ENCODE measurements at places on chromosomes 4 and X.

GRCh38 chr4:5676763-5677162 is 31.6 kb downstream of the EVC2 start:
- no peak overlapping the region for H3K27ac ChIP-seq
- no peak for DNase-seq
- H3K36me3 ChIP-seq = no peaks in the 10 kb centered on the region
- no peak overlapping the region for H3K4me3 ChIP-seq

DNA sequence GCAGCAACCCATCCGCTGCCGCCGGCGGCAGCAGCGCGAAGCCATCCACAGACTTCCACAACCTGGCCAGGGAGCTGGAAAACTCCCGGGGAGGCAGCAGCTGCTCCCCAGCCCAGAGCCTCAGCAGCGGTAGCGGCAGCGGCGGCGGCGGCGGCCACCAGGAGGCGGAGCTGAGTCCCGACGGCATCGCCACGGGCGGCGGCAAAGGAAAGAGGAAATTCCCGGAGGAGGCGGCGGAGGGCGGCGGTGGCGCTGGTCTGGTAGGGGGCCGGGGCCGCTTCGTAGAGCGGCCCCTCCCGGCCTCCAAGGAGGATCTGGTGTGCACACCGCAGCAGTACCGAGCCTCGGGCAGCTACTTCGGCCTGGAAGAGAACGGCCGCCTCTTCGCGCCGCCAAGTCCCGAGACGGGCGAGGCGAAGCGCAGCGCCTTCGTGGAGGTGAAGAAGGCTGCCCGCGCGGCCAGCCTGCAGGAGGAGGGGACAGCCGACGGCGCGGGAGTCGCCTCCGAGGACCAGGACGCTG is 4.9 kb downstream of the PRDM8 start:
- DNase-seq = peak; percentile 88
- peak overlapping the region; percentile 72 for H3K27ac ChIP-seq
- H3K27me3 ChIP-seq = no peaks in the 10 kb centered on the region
- H3K36me3 ChIP-seq = no peaks in the 10 kb centered on the region

GRCh38 chr4:35250761-35251160 is 993.6 kb downstream of the ARAP2 start:
- no peak overlapping the region for H3K27ac ChIP-seq
- H3K36me3 ChIP-seq = no peaks in the 10 kb centered on the region
- no peaks in the 10 kb centered on the region for H3K4me1 ChIP-seq
- no peak overlapping the region for H3K4me3 ChIP-seq
- DNase-seq = no peak

- H3K4me3 ChIP-seq = no peak overlapping the region
Measured at GRCh38 chrX:145823132-145823531, 5.5 kb downstream of the SLITRK2 start.

- H3K4me3 ChIP-seq = no peak overlapping the region
- H3K36me3 ChIP-seq = no peaks in the 10 kb centered on the region
- no peaks in the 10 kb centered on the region for H3K4me1 ChIP-seq
- DNase-seq = no peak
- H3K27me3 ChIP-seq = no peaks in the 10 kb centered on the region
Measured at GRCh38 chrX:53481816-53482465, 47.8 kb upstream of the HSD17B10 start.

DNA sequence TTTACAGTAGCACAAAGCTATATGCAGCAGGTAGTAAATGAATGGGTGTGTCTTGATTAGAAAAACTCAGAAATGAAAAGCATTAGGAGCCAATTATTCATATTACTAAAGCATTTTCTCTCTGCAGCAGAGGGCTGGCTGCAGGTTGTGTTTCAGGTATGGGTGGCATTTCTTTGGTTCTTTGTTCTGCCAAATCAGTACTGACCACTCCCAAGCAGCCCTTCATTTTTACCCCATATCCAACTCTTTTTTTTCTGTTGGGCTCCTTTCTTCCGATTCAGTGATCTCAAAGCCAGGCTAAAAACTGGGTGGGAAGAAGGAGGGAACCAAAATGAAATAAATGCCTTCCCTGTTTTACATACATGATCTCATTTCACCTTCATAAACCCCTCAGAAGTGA is 162.3 kb downstream of the SPRY1 start:
- H3K27me3 ChIP-seq = no peaks in the 10 kb centered on the region
- H3K4me3 ChIP-seq = no peak overlapping the region
- no peak overlapping the region for H3K27ac ChIP-seq
- peaks cover 12% of the 10 kb centered on the region for H3K4me1 ChIP-seq

GRCh38 chr4:15078682-15079642 is 76.7 kb downstream of the CPEB2 start:
- H3K27ac ChIP-seq = no peak overlapping the region
- no peak for DNase-seq
- peaks cover 3% of the 10 kb centered on the region for H3K27me3 ChIP-seq
- H3K4me1 ChIP-seq = no peaks in the 10 kb centered on the region
- no peak overlapping the region for H3K4me3 ChIP-seq

- no peak overlapping the region for H3K27ac ChIP-seq
- DNase-seq = no peak
- no peak overlapping the region for H3K4me3 ChIP-seq
- peaks cover 2% of the 10 kb centered on the region for H3K4me1 ChIP-seq
Measured at GRCh38 chrX:110143454-110144210, 140.7 kb downstream of the TMEM164 start.

- H3K27me3 ChIP-seq = no peaks in the 10 kb centered on the region
- no peaks in the 10 kb centered on the region for H3K36me3 ChIP-seq
- no peak for DNase-seq
- H3K4me3 ChIP-seq = no peak overlapping the region
- H3K27ac ChIP-seq = no peak overlapping the region
- H3K4me1 ChIP-seq = no peaks in the 10 kb centered on the region
Measured at GRCh38 chr4:187065396-187065795, 341.7 kb upstream of the FAT1 start.

DNA sequence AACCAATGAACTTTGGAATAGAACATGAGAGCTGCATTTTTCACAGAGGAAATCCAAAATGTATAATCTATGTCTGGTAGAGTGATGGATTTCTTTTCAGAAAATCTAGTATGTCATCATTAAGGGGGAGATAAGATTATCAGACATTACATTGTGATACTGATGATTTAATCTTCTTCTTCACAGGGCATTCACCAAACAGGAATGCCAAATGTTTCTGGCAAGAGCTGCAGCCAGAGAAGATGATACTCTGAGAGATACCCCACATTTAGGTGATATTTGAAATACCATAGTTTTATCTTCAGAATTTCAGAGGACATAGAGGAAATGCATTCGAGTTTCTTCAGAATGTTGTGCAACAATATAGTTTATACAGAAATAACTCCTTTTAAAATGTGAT is 1523.7 kb upstream of the ADGRL3 start:
- no peaks in the 10 kb centered on the region for H3K4me1 ChIP-seq
- H3K27me3 ChIP-seq = no peaks in the 10 kb centered on the region
- H3K27ac ChIP-seq = no peak overlapping the region
- DNase-seq = no peak
- no peak overlapping the region for H3K4me3 ChIP-seq
- H3K36me3 ChIP-seq = no peaks in the 10 kb centered on the region

DNA sequence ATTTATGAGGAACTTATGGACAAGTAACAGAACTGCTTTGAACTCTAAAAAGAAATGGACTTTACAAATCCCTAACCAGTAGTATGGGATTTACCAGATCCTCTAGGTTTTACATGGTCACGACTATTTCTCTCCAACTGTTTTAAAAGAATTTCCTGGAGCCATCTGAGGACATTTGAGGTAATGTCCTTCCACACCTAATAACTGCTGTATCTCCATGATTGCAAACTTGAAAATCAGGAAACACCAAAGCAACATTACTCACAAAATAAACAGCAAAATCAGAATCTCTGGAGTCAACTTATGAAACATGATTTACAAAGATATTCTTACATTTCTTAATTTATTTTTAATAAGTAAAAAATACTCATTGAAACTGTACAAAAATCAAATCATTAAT is 58.0 kb downstream of the STAP1 start:
- no peak for DNase-seq
- no peaks in the 10 kb centered on the region for H3K27me3 ChIP-seq
- no peaks in the 10 kb centered on the region for H3K36me3 ChIP-seq
- H3K4me1 ChIP-seq = no peaks in the 10 kb centered on the region
- no peak overlapping the region for H3K4me3 ChIP-seq
- H3K27ac ChIP-seq = no peak overlapping the region

DNA sequence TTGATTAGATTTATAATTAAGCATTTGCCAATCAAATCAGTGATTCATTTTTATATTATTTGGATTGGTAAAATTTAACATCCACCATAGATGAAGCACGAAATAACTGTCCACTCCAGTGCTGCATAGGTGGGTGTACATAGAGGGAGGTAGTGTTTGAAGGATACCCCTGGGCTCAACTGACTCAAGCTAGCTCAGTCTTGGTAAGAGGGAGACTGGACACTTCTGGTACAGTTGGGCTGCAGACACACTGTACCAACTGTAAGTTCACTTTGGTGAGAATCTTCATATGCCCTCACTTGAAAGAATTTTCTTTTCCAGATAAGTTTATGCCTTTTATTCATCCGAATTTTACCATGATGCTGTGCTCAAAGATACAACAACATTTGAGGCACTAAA is 48.6 kb upstream of the UGT2B15 start:
- no peaks in the 10 kb centered on the region for H3K27me3 ChIP-seq
- no peaks in the 10 kb centered on the region for H3K36me3 ChIP-seq
- H3K27ac ChIP-seq = no peak overlapping the region
- no peak for DNase-seq
- no peak overlapping the region for H3K4me3 ChIP-seq

DNA sequence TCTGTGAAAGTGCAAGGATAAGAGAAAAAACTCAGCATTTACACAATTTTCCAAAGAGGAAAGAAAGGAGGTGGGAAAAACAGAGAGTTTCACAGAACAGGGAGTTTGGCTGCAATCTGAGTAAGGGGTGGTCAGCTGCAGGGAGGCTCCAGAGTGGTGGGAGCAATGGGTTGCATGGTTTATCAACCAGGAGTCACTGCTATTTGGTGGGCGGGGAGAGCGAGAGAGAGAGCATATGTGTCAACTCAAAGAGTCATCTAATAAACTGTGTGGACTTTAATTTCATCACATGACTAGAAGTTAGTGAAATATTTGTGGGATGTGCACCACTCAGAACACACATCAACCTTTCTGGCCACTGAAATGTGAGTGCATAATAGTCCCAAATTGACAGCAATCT is 94.6 kb downstream of the FAM13A start:
- no peaks in the 10 kb centered on the region for H3K4me1 ChIP-seq
- H3K4me3 ChIP-seq = no peak overlapping the region
- no peak overlapping the region for H3K27ac ChIP-seq
- no peak for DNase-seq

DNA sequence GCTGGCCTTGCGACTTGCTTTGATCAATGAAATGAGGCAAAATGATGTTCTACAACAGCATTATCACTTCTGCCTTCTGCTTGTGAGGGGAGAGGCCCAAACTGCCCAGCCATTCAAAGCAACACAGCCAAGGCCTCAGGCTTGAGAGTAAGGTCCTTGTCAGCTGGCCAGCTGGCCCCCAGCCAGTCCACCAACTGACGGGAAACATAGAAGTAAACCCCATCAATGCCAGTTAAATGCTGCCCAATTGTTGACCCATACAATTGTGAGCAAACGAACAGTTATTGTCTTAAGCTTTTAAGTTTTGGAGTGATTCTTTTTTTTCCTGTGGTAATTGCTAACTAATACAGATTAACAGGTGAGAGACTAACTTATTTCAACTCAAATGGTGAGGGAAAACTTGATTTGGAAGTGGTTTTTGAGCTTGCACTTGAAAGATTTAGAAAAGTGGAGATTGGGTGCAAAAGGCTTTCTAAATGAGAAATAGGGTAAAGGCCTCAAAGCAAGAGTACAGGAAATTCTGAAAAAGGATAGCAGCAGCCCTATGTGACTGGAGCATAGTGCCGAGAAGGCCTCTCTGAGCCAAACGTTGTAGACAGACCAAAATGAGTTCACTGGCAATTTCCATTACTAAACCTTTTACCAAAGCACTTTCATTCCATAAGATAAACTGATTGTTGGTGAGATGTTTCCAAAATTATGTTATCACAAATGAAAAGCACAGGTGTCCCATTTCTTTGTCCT is 66.9 kb downstream of the ARHGEF38 start:
- no peaks in the 10 kb centered on the region for H3K4me1 ChIP-seq
- H3K27me3 ChIP-seq = no peaks in the 10 kb centered on the region
- no peak overlapping the region for H3K27ac ChIP-seq
- H3K4me3 ChIP-seq = no peak overlapping the region

DNA sequence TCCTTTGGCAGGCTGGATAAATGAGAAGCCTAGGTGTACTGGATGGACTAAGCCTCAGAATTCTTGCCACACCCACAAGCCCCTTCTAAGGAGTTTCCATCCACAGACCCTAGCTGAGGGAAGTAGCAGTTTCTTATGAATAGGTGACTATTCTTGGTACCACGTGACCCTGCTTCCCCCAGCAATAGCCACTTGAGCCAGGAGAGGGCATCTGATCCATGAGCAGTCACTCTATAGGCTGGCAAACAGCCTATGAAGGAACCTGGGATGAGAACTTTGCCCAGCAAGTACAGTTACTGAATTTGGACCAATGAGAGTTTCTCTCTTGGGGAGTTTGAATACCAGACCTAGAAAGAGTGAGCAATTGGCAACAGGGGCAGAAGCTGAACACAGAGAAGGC is 84.0 kb downstream of the RTL9 start:
- no peak for DNase-seq
- H3K27ac ChIP-seq = no peak overlapping the region

- H3K4me3 ChIP-seq = no peak overlapping the region
- H3K27me3 ChIP-seq = no peaks in the 10 kb centered on the region
- H3K36me3 ChIP-seq = no peaks in the 10 kb centered on the region
- no peaks in the 10 kb centered on the region for H3K4me1 ChIP-seq
- no peak for DNase-seq
- H3K27ac ChIP-seq = no peak overlapping the region
Measured at GRCh38 chrX:154657226-154657805, 3.9 kb upstream of the CTAG2 start.

DNA sequence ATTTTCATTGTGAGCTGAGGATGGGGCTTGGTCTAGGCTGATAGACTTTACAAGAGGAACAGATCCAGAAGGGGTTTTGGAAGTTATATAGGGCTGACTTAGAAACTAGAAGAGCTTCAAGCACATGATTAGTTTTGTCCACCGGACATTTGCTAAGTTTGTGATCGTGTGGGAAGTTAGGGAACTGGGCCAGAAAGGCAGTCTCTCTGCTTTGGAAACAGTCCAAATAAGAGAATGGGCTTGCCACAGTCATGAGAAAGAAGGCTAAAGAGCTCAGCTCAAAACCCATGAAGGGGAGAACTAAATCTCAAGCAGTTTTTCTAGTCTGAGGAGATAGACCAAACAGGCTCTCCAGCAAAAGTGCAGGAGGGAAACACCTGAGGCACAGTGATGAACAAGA is 67.8 kb downstream of the ZNF674 start:
- H3K27ac ChIP-seq = no peak overlapping the region
- H3K36me3 ChIP-seq = no peaks in the 10 kb centered on the region
- H3K27me3 ChIP-seq = no peaks in the 10 kb centered on the region
- H3K4me3 ChIP-seq = no peak overlapping the region

GRCh38 chrX:47143894-47144625 is 442 bp downstream of the NDUFB11 start:
- H3K27me3 ChIP-seq = no peaks in the 10 kb centered on the region
- H3K27ac ChIP-seq = peak overlapping the region; percentile 87
- H3K4me1 ChIP-seq = peaks cover 18% of the 10 kb centered on the region
- H3K4me3 ChIP-seq = peak overlapping the region; percentile 65
- DNase-seq = peak; percentile 58
- H3K36me3 ChIP-seq = no peaks in the 10 kb centered on the region

- no peaks in the 10 kb centered on the region for H3K4me1 ChIP-seq
- no peaks in the 10 kb centered on the region for H3K36me3 ChIP-seq
- no peak for DNase-seq
- no peaks in the 10 kb centered on the region for H3K27me3 ChIP-seq
- no peak overlapping the region for H3K4me3 ChIP-seq
Measured at GRCh38 chr4:3640587-3640962, 108.4 kb upstream of the LRPAP1 start.

GRCh38 chrX:75957107-75957610 is 172.1 kb upstream of the MAGEE2 start:
- no peaks in the 10 kb centered on the region for H3K27me3 ChIP-seq
- no peak for DNase-seq
- no peaks in the 10 kb centered on the region for H3K4me1 ChIP-seq
- no peak overlapping the region for H3K4me3 ChIP-seq
